Right renal pelvis (tissue), 4 donors: ENCODE measurements at places on chromosomes 7 and 10.

- no peak for DNase-seq
Measured at GRCh38 chr10:24958091-24958720, 5.8 kb upstream of the PRTFDC1 start.

- no peak for DNase-seq
Measured at GRCh38 chr7:70579397-70580097, 552.4 kb upstream of the GALNT17 start.

GRCh38 chr10:34775044-34775637 is 40.0 kb downstream of the PARD3 start:
- DNase-seq: no peak

DNA sequence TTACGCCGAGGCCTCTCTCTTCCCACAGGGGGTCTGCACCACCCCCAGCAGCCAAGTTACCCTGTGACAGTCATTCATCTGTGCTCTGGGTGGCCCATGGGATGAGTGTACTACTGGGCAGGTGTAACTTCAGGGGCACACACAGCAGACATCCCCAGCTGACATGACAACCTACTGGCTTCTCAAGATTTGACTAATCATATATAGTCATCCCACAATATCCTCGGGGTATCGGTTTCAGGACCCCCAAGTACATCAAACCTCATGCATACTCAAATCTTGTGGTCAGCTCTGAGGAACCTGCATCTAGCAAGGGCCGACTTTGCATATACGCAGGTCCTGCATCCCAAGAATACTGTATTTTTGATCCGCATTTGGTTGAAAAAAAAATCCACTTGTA is 336.9 kb upstream of the C7orf33 start:
- no peak for DNase-seq

- no peak for DNase-seq
Measured at GRCh38 chr10:79153745-79154144, 85.0 kb downstream of the ZMIZ1 start.

DNA sequence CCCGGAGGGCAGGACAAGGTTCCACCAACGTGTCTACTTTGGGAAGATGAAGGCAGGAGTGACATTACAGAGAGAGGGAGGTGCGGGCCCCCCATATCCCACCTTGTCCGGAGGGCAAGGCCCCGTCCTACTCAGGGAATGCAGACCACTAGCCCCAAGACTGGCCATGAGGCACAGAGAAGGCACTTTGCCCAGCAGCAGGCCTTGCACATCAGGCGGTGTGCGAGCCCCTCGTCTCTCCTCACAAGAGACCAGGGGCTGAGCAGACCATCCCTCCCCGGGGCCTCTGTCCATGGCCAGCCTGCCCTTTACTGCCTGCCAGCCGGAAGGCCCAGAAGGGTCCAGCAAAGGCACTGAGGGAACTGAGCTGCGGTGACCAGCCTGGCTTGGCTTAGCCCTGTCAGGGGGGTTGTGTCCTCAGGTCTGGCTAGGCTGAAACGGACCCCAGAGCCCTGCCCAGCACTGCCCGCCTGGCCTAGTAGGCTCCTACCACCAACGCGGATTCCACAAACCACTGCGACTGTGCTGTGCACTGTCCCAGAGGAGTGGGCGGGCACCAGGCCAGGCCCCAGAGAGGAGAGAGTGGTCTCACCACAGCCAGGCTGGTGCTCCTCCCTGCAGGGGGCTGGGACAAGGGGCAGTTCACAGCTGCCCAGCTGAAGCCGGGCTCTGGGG is 16.7 kb downstream of the CAMK2B start:
- DNase-seq: no peak

GRCh38 chr7:133873631-133874030 is 253.5 kb upstream of the LRGUK start:
- no peak for DNase-seq

DNA sequence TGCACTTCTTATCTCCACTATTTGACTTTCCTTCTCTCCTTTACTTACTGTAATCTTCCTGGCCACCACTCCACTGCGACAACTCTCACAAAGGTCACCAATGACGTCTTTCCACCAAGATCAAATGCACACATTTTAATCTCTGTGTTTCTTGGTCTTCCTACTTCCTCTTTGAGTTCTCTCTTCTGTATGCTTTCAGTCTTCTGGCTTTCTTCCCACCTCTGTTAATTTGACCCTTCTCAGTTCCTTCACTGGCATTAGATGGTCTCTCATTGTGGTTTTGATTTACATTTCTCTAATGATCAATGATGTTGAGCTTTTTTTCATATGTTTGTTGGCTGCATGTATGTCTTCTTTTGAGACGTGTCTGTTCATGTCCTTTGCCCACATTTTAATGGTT is 31.9 kb downstream of the FAM107B start:
- DNase-seq: no peak

GRCh38 chr7:130881091-130881798 is 147.2 kb upstream of the KLF14 start:
- no peak for DNase-seq

GRCh38 chr10:132129431-132129830 is 57.3 kb upstream of the DPYSL4 start:
- DNase-seq: no peak

GRCh38 chr7:18508443-18509427 is 13.2 kb downstream of the HDAC9 start:
- DNase-seq: no peak

GRCh38 chr7:148304456-148304855 is 286.1 kb upstream of the C7orf33 start:
- DNase-seq: no peak

GRCh38 chr10:31644931-31645633 is 283.5 kb downstream of the ARHGAP12 start:
- DNase-seq: no peak

DNA sequence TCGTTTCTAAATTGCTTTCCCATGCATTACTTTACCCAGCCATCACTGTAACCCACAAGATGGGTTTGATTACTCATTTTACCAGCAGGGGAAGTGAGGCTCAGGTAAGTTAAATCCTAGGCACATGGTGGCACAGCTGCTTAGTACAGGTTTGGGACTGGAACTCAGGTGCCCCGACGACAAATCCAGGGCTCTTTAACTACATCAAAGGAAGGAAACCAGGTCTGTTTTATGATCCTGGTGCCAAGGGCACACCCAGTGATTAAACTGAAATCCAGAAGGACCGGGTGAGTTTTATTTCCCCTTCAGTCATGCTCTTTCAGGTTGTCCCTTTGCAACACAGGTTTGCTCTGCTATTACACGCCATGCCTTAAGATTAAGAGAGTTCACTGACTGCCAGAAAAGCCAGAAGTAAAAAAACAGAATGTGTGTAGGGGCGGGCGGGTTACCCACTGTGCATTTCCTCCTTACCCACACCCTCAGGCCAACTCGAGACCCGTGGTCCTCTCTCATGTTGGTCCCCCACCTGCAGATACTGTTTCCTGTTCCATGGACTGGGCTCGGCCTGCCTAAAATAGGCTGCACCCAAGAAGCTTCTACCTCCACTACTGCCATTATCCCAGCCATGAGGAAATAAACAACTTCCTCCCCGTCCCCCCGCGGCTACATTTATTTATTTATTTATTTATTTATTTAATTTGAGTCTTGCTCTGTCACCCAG is 55.1 kb upstream of the KDM7A start:
- no peak for DNase-seq

GRCh38 chr7:144459635-144460034 is 56.1 kb upstream of the NOBOX start:
- no peak for DNase-seq

DNA sequence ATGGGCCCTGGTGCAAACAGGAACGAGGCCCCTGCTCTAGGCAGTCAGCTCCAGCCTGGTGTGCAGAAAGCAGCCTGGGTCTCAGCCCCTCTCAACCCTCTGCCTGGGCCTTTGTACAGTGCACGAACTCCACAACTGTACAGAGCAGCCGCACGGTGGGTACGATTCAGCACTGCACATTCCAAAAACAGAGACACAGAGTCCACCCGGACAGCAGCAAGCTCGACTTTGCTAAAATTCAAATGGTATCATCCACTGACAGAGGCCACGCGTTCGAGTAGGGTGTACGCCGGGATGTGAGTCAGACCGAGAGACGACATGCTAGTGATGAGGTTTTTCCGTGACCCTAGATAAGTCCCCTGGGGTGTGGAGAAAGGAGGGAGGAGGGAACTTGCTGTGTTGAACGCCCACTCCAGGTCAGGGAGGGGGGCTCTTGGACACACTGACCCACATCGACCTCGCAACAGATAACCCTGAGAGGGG is 65.6 kb upstream of the PDGFA start:
- DNase-seq: no peak

GRCh38 chr7:7569615-7570014 is 2.9 kb downstream of the MIOS start:
- DNase-seq: no peak

DNA sequence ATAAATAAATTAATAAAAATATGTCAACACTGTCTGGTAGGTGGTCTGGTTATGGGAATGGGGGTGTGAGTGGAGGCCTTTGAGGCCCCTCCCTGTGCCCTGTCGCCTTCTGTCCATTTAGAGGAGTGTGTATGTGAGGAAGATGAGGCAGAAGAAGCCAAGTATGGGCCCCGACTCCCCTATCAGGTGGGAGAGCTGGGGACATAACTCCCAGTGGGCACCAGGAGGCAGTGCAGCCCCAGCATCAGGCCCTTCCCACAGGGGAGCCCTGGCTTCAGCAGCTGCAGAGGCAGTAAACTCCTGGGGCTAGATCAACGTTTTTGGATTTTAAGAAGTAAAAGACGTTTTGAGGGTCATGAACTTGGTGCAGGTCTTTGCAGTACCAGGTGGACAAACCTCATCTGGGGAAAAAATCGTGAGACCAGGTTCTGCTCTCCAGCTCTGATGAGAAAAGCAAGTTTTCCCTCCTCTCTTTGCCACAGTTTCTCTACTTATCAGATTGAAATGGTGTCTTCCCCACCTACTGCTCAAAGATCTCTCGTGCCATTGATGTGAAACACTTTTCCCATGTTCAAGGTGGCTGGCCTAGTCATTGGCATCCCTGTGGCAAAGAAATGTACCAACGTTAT is 167.8 kb upstream of the EEPD1 start:
- DNase-seq: peak; percentile 61

- no peak for DNase-seq
Measured at GRCh38 chr10:132054564-132054963, 11.2 kb upstream of the JAKMIP3 start.

DNA sequence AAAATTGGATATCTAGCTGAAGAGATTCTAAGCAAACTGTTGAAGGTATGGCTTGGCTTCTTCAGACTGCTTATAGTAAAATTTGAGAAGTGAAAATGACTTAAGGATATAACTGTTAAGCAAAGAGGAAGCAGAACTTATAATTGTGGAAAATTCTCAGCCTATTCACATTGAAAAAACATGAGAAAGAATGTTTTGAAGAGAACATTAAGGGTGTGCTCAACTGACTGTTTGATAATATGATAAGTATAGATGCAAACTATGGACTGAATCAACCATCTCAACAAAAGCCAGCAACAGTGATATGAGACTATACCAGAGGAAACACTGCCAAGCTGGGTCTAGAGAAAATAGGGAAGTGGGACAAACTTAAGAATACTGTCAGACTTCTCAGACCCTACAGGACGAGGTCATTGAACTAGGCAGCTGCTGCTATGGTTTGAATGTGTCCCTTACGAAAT is 133.1 kb upstream of the PPP1R3A start:
- no peak for DNase-seq

DNA sequence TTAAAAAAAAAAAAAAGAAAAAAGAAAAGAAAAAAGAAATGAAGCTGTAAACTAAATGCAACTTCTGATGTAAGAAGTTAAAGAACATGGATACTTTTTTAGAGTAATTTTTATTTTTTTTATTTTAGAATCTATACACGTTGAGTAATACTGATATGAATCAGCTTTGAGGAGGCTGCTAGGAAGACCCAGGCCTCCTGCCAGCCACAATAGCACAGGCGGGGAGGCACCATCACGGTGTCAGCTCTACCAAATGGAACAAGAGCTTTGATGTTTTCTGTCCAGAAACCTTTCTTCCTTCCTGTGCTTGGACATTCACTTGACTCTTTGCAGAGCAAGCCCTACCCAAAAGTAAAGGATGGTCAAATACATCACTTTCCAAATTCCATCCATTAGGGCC is 45.3 kb upstream of the EGR2 start:
- no peak for DNase-seq

DNA sequence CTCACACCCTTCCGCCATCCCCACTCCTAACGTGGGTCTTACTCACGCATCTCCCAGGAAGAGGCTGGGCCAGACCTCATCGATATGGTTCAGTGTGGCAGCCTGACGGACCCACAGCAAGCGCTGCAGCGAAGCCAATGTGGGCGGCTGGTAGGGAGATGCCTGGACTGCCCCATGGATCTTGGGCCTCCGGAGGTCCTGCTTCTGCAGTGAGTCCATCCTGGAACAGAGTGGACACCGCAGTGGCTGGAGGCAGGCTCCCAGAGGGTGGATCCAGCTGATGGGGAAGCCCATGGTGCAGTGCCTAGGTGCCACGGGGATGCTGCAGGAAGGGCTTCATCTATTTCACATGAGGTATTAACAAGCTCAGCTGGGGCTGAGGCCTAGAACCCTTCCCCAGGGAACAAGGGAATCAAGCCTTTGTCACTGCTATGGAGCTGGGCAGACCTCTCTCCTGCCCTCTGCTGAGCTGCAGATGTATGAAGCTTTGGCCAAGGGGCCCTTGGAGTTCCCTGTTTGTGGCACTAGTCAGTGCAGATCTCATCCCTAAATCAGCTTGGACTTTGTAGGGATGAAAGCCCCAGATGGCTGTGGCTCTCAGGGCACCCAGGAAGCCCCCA is 13.7 kb upstream of the SAMD8 start:
- DNase-seq: no peak

GRCh38 chr7:120550494-120551048 is 277.6 kb downstream of the KCND2 start:
- no peak for DNase-seq

DNA sequence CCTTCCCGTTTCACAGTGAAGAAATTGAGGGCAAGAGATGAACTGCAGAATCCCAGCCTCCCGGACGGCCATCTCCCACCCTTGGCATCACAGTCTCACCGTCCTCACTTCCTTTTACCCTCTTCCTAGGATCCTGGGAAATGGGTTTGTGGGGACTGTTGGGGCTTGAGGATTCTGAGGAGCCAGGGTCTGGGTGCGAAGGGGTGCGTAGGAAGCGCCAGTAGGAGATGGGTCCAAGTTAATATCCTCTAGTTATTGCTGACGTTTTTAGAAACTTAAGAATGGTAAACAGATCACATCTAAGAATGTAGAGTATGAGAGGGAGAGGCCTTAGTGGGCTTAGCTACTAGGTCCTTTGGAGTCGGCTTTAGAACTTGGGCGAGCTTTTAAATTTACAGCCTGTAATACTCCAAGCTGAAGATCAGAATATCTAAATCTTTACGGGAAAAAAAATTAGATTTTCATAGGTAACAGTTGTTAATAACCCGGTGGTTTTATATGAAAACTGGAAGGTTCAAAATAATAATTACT is 696 bp downstream of the MALSU1 start:
- peak; percentile 8 for DNase-seq

DNA sequence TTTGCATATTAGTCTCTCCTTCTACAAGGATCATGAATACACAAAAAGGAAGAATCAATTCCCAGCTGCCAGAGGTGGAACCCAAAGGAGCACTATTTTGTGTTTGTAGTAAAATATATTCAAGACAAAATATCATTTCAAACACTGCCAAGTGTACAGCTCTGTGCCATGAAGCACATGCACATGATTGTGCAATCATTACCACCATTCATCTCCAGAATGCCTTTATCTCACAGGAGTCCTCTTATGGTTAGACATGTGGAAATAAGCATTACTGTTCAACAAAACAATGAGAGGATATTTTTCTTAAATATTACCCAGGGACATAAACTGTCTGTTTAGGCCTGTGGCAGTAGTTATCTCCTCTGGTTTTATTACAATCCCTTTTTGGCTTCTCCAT is 151.4 kb upstream of the PPP1R3A start:
- no peak for DNase-seq
